Stimulated activated CD4-positive, alpha-beta T cell treated with anti-CD3 and anti-CD28 coated beads, TNF-alpha, amount 100 ng/mL, for 48 hours (primary cell): ENCODE measurements at places on chromosomes 4 and X.

DNA sequence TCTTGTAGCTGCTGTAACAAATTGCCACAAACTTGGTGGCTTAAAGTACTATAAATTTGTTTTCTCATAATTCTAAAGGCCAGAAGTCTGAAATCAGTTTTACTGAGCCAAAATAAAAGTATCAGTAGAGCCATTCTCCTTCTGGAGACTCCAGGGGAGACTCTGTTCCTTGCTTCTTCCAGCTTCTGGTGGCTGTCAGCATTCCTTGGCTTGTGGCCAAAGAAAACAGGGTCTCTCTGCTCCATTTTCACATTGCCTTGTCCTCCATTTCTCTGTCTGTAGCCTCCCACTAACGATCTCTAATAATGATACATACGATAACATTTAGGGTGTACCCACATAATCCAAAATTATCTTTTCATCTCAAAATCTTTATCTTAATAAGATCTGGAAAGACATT is 200.4 kb downstream of the MAB21L2 start:
- DNase-seq, result no peak

GRCh38 chr4:186691396-186691795 is 32.3 kb downstream of the FAT1 start:
- no peak for DNase-seq

DNA sequence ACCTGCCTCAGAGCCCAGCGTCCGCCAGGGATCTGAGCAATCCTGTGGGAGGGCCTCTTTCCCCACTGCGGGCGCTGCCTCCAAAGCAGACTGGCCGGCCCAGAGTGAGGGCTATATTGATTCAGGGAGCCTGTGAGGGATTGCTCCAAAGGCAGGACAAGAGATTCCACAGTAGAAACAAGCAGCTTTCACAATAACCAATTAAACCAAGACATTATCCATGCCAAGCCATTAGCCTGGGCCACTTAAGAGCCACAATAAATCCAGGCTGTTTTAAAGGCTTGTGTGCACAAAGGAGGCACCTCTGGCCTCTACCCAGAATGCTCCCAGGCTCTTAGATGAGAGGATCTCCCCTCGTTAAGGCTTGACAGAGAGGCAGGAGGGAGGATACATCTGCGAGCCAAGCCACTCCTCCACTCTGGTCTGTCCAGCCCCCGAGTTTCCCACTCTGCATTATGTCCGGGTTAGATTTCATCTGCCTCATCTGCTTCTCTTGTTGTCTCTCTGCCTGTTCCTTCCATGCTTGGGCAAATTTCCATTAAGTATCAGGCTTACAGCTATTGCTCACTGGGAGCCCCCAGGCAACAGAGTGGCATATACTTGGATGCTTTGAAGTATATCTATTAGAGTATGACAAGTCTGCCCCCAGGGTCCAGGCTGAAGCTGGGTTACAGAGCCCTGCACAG is 357.9 kb downstream of the UNC5C start:
- DNase-seq, result no peak

DNA sequence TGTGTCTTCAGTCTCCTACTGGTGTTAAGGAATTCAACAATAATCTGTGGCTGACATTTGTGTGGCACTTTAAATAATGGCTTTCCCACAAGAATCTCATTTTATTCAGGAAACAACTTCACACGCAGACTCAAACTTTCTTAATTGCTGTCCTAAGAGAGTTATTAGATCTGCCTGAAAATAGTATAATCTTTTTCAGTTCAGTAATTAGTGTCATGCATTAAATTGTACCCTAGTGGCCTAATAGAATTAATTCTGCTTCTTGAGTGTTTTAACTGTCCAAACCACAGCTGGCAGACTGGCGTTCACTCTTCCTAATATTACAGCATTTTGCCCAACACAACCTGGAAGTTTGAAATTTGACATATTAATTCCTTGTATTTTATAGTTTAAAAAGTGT is 107.1 kb downstream of the GRIA2 start:
- no peak for DNase-seq

DNA sequence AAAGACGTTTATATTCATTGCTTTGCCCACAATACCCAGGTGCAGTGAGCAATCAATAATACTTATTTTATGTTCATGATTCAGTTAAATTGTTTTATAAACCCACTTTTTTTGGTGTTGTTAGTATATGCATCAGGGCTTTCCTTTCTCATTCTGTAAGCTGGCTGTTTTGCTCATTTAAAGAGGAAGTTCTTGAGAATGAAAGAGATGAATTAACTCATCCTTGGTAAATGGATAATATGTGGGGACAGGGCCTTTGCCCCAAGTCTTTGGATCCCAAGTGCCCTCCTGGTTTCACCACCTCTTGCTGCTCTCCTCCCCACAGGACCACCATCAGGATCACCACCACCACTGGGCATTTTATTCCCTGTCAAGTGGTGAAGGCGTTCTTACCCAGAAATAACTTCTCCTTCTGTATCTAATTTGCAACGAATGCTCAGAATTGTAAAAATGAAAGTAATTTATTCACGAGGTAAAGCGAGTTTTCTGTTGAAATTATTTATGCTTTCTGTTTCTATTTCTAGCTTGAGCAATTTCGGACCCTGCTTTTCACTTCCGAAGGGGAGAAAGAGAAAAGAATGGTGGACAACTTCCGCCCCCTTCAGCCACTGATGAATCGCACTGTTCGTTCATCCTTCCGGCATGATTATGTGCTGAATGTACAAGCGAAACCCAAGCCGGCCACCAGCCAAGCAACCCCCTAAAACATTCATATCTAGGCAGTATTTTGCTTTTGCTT is 8.2 kb upstream of the ZRSR2 start:
- no peak for DNase-seq

DNA sequence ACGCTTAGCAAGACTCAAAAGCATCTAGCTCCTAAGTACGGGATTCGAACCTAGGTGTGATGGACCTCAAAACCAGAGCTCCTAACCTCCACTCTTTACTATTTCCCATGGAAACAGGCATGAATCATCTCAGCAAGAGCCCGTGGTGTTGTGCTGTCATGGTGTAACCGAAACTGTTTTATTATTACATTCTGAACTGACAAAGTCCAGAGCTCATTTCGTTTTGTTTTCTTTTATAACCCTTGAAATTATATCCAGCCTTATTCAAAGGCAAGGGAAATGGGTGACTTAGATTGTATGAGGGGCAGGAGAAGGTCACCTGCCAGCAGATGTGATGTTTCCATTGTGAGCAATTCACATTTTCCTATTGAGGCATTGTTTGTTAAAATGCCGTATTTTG is 301.1 kb downstream of the FRMPD4 start:
- DNase-seq, result no peak

GRCh38 chrX:150212672-150213480 is 150.2 kb upstream of the MAMLD1 start:
- DNase-seq, result no peak

DNA sequence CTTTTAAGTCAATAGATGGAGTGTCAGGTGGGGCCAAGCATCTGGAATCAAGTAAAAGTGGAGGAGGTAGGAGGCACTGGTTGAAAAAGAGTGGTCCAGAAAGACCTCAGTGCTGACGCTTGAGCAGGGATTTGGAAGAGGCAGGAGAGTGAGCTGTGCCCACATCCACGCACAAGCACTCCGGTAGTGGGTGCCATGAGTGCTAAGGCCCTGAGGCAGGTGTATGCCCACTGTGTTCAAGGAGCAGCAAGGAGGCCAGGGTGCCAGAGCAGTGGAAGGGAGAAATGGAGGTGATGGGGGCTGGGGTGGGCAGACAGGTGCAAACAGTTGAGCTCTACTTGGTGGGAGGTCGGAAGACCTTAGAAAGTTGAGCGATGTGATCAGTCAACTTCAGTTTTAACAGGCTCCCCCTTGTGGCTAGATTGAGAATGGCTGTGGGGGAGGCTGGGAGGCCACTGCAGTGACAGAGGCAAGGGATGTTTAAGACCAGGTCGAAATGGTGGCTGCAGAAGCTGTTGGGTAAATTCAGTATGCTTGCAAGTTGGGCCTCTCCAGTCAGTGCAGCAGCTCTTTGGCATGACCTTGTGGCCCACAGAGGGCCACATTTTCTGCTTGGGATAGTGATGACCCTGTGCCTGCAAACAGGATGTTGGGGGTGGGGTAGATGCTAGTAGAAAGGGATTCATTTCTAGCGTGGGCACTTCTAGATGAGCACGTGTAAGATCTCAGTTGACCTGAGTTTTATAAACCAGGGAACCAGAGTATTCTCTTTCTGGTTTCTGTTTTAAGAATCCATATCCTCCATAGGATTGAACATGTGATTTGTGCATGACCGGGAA is 12.7 kb downstream of the TKTL1 start:
- DNase-seq, result peak; percentile 79

DNA sequence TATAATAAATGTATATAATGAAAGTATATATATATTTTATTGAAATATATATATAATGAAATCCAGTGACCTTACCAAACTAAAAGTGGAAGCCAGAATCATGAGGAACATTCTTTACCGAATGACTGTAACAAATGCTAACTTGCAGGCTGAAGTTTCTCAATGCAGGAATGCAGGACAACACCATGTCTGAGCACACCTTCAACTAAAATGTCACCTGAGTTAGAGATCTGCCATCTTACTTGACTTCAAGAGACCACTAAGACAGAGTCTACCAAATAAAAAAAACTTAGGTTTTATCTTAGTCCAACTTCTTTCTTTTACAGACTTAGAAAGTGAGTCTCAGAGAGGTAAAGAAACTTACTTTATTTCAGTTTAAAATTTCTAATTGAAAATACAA is 176.2 kb downstream of the FSTL5 start:
- no peak for DNase-seq

GRCh38 chr4:172543249-172543648 is 625.4 kb upstream of the GALNT7 start:
- no peak for DNase-seq

- DNase-seq, result peak; percentile 23
Observed at GRCh38 chr4:103099691-103100392, at the start of gene BDH2. Gene BDH2, minus strand, starts transcription at chr4:103099834. Its CDS starts 3,580 bp downstream, at chr4:103096254.

GRCh38 chr4:6902318-6903042 is 7.1 kb upstream of the TBC1D14 start:
- no peak for DNase-seq

DNA sequence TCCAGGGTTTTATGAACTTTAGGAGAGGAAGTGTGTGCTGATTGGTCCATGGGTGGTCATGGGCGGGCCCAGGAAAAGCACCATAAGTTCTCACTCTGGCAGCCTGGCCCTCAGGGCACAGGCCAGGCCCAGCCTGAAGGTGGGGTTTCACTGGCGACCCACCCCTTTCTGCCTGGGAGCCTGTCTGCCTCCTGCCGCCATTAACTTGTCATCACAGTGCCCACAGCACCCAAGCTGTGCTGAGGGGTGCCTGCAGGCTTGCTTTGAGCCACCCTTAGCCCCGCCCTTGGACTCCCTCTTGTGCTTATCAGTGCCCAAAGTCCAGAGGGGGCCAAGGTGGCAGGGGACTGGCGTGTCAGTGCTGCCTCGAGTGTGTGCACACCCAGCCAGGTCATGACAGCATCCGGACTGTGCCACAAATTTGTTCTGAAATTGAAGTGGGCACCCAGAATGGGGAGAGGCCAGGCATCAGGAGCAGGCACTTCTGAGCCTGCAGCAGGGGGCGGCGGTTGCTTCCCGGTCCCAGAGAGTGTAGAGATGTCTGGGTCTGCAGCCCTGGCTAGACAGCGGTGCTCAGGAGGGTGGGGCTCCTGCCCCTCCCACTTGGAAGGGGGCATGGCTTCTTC is 455.6 kb downstream of the TMA16 start:
- no peak for DNase-seq

DNA sequence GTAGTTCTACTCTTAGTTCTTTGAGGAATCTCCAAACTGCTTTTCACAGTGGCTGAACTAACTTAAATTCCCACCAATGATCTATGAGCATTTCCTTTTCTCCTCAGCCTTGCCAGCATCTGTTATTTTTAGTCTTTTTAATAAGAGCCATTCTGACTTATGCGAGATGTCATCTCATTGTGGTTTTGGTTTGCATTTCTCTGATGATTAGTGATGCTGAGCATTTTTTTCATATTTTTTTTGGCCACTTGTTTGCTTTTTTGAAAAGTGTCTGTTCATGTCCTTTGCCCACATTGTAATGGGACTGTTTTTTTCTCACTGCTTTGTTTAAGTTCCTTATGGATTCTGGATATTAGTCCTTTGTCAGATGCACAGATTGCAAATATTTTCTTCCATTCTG is 21.5 kb upstream of the PHKA1 start:
- DNase-seq, result no peak

DNA sequence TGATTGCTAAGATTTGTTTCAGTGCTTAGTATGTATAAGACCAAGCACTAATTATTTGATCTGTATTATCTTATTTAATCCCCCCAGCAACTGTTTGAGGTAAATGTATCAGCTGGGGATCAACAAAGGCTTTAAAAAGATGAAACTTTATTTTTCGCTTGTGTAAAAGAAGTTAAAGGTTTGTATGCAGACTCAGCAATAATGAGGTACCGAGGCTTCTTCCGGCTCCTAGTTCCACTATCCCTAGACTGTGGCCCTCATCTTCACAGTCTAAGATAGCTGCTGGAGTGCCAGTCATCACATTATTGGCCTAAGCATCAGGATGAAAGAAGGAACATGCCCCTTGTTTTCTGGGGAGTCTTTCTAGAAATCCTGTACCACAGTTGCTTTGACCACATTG is 105.6 kb upstream of the SCML1 start:
- DNase-seq, result no peak

DNA sequence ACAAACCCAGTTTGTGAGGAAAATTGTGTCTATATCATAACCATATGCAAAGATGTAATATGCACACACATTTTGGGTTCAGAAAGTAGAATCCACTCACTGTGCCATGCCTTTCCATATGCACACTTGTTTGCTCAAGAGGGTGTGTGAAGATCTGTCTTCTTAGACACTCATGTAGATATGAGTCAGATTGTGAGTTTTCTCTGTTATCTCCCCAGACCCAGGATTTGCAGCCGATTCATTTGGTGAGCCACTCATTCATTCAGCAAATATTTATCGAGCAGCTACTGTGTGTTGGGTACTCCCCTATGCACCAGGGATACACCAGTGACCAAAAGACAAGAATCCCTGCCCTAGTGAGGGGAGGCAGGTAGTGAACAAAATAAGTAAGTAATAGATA is 81.5 kb downstream of the CLCN5 start:
- no peak for DNase-seq

DNA sequence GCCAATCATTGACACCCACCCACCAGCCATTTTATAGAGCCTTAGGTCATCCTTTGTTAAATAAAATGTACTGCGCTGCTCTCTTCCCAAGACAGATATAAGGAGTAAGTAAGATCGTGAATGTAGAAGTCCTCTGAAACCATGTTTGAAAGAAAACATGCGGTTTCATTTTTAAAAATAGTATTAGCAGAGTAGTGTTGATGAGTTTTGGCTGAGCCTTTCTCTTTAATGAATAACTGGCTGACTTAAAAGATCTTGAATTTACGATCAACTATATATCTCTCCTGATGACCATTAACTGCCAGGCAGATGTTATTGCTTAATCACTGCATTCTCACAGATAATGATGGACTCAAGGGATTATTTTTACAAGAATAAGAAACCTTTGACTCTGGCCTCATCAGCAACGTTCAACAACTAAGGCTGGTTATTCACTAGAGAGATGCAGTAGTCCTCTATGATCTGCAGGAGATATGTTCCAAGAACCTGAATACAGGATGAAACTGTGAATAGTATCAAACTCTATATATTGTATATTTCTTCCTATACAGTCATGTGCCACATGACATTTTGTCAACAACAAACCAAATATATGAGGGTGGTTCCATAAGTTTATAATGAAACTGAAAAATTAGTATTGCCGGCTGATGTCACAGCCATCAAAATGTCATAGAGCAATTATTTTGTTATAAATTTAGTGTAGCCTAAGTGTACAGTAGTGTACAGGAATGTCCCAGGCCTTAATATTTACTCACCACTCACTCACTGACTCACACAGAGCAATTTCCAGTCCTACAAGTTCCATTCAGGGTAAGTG is 80.8 kb downstream of the FAM13A start:
- no peak for DNase-seq
